ENCODE measurements at places on chromosomes 1 and 21. TPM values are rescaled to one million over a fixed set of nuclear protein-coding genes. Genes with fewer than 3 reads are reported as not detected.

The CFAP74 gene
- 0.23 TPM for total RNA-seq

The GJA8 gene
- total RNA-seq = 0.64 TPM

The IGSF5 gene
- 0.93 TPM for total RNA-seq

The LBR gene
- 95.9 TPM for total RNA-seq

The CTH gene
- total RNA-seq = 8.9 TPM
